A549 treated with RU486 at 1 μM for 4 hours (cell line): ENCODE measurements at places on chromosomes 16 and 17. TPM values are rescaled to one million over a fixed set of nuclear protein-coding genes. Genes with fewer than 3 reads are reported as not detected.

TAC4 gene
- total RNA-seq: not detected in 5 replicates

KRT36 gene
- total RNA-seq: not detected in 5 replicates

PITPNM3 gene
- total RNA-seq: 1.6 to 2.2 TPM (median 1.8 TPM) in 5 replicates

TERB1 gene
- total RNA-seq: not detected in 5 replicates

FAM171A2 gene
- total RNA-seq: 2.4 to 5.2 TPM (median 3.8 TPM) in 5 replicates

PSMC3IP gene
- total RNA-seq: 34.1 to 40.6 TPM (median 38.3 TPM) in 5 replicates

BCL6B gene
- total RNA-seq: 0.09 TPM in 1 of 5 replicates, not detected in the others

CXCL16 gene
- total RNA-seq: 13.8 to 20.0 TPM (median 17.9 TPM) in 5 replicates

PLCG2 gene
- total RNA-seq: 2.3 to 4.5 TPM (median 3.3 TPM) in 5 replicates

STH gene
- total RNA-seq: not detected in 5 replicates

KCTD19 gene
- 0.21 to 0.35 TPM (median 0.30 TPM) in 4 of 5 replicates, not detected in the other for total RNA-seq

RAB11FIP4 gene
- total RNA-seq: 1.3 to 2.1 TPM (median 1.8 TPM) in 5 replicates

DNAI2 gene
- total RNA-seq: 0.09 TPM in 1 of 5 replicates, not detected in the others

MRC2 gene
- 35.6 to 64.2 TPM (median 46.2 TPM) in 5 replicates for total RNA-seq

CACNG3 gene
- not detected in 5 replicates for total RNA-seq

C17orf107 gene
- total RNA-seq: 0.15 to 0.35 TPM (median 0.30 TPM) in 5 replicates

VAC14 gene
- total RNA-seq: 27.6 to 37.1 TPM (median 35.7 TPM) in 5 replicates

CCL3 gene
- total RNA-seq: not detected in 5 replicates

CCL5 gene
- total RNA-seq: 0.88 to 2.2 TPM (median 1.5 TPM) in 5 replicates

ADORA2B gene
- total RNA-seq: 10.9 to 17.7 TPM (median 15.5 TPM) in 5 replicates

C1QBP gene
- 528 to 692 TPM (median 587 TPM) in 5 replicates for total RNA-seq

REXO5 gene
- 3.7 to 4.4 TPM (median 3.9 TPM) in 5 replicates for total RNA-seq

ADAM11 gene
- total RNA-seq: 1.9 to 2.5 TPM (median 2.2 TPM) in 5 replicates

GPATCH8 gene
- 16.7 to 23.4 TPM (median 22.4 TPM) in 5 replicates for total RNA-seq

ZNF200 gene
- 7.5 to 9.6 TPM (median 8.9 TPM) in 5 replicates for total RNA-seq

NUPR1 gene
- 10.7 to 28.8 TPM (median 16.5 TPM) in 5 replicates for total RNA-seq

APOH gene
- total RNA-seq: 3.6 to 6.2 TPM (median 4.9 TPM) in 5 replicates

MMP25 gene
- total RNA-seq: 0.49 to 1.0 TPM (median 0.79 TPM) in 5 replicates

KRTAP3-1 gene
- total RNA-seq: not detected in 5 replicates

DPEP2 gene
- total RNA-seq: not detected in 5 replicates

TNFRSF13B gene
- not detected in 5 replicates for total RNA-seq

INCA1 gene
- 1.4 to 3.1 TPM (median 1.6 TPM) in 5 replicates for total RNA-seq
